ENCODE measurements at places on chromosomes 13 and 19.

DNA sequence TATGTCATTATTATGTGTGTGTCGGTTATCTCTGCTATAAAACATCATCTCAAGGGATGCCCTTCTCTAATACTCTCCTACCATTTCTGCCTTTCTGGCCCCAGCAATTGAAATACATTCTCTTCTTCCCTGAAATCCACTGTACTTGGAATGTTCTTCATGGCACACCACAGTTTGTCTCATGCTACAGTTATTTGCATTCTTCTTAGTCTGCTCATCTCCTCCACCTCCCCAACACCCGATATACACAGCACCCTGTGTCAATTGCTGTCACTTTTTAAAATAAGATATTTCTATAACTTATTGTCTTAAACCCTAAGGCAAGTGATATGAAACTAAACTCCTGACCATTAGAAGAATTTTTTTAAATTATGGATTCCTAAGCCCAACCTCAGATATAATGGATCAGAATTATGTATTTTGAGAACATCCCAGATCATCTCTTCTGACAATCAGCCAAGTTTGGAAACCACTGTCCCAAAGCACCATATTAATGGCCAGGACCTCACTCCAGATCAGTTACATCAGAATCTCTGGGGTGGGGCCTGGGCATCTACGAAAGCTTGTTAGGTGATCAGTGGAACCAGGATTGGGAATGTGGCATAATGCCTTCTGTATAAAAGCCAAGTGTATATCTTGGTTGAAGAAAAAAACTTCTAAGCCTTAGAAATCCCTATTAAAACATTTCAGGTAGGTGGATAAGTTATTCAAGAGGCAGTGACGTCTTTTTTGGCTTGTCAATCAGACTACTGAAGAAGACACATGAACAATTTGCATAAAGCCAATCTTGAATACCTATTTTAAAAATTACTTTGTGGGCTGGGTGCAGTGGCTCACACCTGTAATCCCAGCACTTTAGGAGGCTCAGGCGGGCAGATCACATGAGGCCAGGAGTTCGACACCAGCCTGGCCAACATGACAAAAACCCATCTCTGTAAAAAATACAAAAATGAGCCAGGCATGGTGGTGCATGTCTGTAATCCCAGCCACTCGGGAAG is 30.0 kb upstream of the KBTBD7 start:
- no peak for DNase-seq

- DNase-seq: no peak
Observed at GRCh38 chr13:45222516-45222915, 21.7 kb upstream of the KCTD4 start.

DNA sequence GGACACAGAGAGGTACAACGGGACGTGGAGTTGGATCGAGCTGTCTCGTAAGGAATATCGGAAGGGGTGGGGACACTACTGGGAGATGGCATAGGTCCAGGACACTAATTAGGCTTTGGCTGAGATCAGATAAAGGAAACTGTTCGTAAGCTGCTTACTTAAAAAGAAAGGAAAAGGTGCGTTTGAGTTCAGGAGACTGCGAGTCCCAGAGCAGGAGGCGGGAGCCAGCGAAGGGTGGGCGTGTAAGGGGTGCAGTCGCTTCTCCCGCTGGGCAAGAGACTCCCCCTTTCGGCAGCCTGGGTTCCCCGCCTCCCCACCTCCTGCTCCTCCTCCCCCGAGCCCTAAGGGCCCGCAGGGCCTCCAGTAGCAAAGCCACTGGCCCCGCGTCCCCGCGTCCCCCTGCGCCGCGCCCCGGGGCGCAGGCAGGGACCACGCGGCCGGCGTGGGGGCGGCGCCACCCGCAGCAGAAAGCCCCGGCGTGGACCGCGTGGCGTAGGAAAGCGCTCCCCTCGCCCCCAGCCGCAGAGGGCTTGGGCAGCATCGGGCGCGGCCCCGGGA is 547 bp downstream of the ABCC4 start:
- peak; percentile 65 for DNase-seq

GRCh38 chr13:73767191-73767741 is 366.9 kb downstream of the KLF12 start:
- no peak for DNase-seq

DNA sequence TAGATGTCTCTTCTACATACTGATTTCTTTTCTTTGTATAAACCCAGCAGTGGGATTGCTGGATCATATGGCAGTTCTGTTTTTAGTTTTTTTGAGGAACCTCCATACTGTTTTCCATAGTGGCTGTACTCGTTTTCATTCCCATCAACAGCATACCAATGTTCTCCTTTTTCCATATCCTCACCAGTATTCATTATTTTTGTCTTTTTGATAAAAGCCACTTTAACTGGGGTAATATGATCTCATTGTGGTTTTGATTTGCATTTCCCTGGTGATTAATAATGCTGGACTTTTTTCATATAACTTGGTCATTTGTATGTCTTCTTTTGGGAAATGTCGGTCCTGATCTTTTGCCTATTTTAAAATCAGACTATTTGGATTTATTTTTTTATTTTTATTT is 108.5 kb downstream of the PAN3 start:
- DNase-seq: no peak

GRCh38 chr13:113564331-113565023 is 20.1 kb upstream of the TFDP1 start:
- DNase-seq: no peak

GRCh38 chr13:113064534-113065405 is 40.8 kb upstream of the F7 start:
- no peak for DNase-seq

GRCh38 chr13:52104624-52105023 is 24.2 kb downstream of the NEK5 start:
- no peak for DNase-seq

- peak; percentile 46 for DNase-seq
Observed at GRCh38 chr19:50311723-50312635, 17.2 kb downstream of the KCNC3 start.

GRCh38 chr13:48492096-48492440 is 40.8 kb downstream of the RCBTB2 start:
- DNase-seq: no peak

DNA sequence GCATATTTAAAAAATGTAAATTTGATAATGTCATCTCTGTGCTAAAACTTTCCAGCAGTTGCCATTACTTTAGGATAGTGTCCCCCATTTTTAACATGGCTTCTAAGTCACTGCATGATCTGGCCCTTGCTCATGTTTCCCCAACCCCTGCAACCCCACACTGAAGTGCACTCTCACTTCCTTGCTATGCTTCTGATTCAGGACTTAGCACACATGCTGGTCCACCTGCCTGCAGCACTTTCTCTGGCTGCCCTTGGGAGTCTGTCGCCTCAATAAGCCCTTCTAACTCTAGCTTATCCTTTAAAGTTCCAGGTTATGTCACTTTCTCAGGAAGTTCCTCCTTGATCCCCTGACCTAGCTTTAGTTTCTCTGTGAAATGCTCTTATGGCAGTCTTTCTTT is 241.0 kb downstream of the POSTN start:
- DNase-seq: no peak

DNA sequence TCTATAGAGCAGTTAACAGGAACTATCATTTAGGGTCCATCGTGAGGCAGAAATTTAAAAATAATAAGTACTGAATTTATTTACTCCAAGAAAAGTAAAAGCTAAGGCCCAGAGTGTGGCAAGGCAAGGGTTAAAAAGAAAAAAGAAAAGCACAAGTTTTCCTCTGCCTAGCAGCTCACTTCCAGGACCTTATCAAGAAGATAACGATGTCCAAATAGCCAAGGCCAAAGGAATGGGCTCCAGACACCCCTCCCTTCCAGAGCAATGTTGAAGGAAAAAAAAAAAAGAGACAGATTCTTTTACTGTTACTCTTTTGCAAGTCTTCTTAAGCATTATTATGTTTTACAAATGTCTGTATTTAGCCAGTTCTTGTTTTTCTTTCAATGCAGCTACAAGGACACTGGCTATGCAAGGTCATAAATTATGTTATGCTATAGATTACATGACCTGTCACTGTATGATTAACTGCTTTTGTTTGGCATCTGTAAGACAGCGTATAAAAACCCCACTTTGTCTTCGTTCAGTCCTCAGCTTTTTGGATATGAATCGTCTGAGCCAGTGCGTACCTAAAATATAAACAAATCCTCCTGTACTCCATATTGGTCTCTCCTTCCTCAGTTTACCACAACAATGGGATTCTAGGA is 2.9 kb upstream of the ZNF700 start:
- DNase-seq: no peak

DNA sequence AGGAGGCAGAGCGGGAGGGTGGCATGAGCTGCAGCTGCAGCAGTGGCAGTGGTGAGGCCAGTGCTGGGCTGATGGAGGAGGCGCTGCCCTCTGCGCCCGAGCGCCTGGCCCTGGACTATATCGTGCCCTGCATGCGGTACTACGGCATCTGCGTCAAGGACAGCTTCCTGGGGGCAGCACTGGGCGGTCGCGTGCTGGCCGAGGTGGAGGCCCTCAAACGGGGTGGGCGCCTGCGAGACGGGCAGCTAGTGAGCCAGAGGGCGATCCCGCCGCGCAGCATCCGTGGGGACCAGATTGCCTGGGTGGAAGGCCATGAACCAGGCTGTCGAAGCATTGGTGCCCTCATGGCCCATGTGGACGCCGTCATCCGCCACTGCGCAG is 2.0 kb downstream of the EGLN2 start:
- DNase-seq: no peak

DNA sequence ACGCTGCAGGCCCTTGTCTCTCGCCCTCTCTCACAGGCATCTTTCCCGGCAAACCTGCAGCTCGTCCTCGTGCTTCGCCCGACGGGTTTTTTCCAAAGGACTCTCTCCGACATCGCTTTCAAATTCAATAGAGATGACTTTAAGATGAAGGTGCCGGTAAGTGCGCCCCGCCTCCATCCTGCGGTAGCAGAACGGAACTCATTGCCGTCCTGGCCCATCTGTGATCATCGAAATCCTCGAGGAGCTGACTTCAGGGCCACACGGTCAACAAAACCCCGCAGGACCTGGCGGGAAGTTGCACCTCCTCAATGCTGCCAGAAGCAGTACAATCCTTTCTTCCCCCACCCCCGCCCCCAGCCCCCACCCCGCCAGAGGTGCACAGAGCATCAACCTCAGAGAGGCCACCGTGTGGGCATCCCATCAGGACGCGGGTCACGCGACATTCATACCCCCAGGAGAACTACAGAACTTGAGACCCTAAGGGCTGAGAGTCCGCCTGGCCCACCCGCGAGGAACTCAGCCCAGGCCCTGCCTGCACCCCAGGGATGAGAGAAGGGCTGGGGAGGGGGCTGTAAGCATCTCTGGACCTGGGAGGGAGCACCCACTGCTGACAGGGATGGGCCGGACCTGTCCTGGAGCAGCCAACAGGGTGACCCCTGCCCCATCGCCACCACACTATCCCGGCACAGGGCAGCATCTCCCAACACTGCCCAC is 44.9 kb upstream of the F7 start:
- DNase-seq: no peak

- DNase-seq: no peak
Observed at GRCh38 chr13:100870898-100871297, 196.3 kb upstream of the TMTC4 start.

GRCh38 chr19:48487948-48488347 is 18.8 kb downstream of the CYTH2 start:
- no peak for DNase-seq

Measured in retina (tissue), 1 donor.